ENCODE measurements at places on chromosomes 11 and 22. TPM values are rescaled to one million over a fixed set of nuclear protein-coding genes. Genes with fewer than 3 reads are reported as not detected.

GRCh38 chr11:20373147-20373546 lies 9.6 kb downstream of the HTATIP2 start:
- DNase-seq, result no peak
- H3K27ac ChIP-seq, result no peak overlapping the region
- H3K4me3 ChIP-seq, result no peak overlapping the region
- peaks cover 42% of the 10 kb centered on the region for H3K36me3 ChIP-seq
- H3K4me1 ChIP-seq, result peaks cover 15% of the 10 kb centered on the region

GRCh38 chr22:44297470-44298061 lies 15.2 kb downstream of the SHISAL1 start:
- H3K36me3 ChIP-seq, result no peaks in the 10 kb centered on the region
- no peak overlapping the region for H3K27ac ChIP-seq
- H3K4me1 ChIP-seq, result no peaks in the 10 kb centered on the region

DNA sequence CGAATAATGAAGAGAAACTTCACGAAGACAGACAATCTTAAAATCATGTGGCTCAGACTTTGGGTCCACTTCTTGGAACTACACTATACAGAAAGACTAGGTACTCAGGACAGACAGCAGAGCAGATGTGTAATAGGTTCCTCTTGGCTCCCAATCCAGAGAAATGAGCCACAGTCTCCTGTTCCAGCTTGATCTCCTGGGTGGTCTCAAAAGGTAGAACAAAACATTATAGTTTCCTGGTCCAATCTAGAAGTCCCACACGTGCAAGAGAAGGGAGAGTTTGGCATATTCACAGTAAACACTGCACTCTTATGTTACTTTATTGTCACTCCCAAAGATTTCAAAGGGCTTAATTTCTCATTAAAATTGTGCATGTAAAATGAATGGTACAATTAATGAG lies 134.5 kb upstream of the FIBIN start:
- no peak for DNase-seq
- H3K4me3 ChIP-seq, result no peak overlapping the region
- no peaks in the 10 kb centered on the region for H3K4me1 ChIP-seq
- no peak overlapping the region for H3K27ac ChIP-seq
- no peaks in the 10 kb centered on the region for H3K36me3 ChIP-seq

CELSR1 gene
- total RNA-seq, result 0.25 TPM

DNA sequence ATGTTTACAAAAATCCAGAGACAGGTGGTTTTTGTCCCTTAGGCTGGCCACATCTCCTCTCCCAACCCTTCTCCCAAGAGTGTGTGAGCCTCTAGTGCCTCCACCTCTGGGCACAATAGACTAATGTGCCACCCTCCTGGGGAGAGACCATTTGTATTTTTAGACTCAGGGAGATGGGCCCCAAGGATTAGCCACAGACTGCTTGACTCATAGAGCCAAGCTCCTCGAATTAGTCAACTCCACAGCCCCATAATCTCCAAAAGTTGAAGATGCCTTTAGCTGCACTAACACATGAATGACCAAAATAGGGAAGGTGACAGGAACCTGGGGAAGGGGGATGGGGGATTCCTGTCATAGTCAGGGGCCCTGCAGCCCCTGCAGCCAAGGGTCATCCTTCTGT lies 53.0 kb upstream of the LRRC32 start:
- peaks cover 16% of the 10 kb centered on the region for H3K27me3 ChIP-seq
- no peak overlapping the region for H3K4me3 ChIP-seq
- peaks cover 2% of the 10 kb centered on the region for H3K4me1 ChIP-seq

DNA sequence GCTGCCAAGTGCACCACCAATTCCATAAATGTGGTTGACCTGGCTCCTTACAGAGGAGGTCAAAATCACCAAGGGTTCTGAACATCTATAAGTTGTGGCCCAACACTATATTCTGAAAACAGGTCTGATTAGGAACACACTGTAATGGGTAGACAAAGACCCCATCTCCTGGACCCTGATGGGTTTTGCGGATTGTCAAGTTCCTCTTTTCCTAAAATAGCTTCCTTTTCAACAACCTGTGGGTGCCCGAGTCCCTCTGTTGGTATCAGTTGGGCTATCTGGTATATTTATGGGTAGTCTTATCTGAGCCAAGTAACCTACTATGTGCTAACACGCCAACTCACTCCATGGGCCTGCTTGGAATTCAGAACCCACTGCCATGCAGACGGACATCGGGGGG lies 9.9 kb upstream of the CACNG2 start:
- H3K27ac ChIP-seq, result no peak overlapping the region
- H3K4me1 ChIP-seq, result no peaks in the 10 kb centered on the region
- no peak for DNase-seq
- H3K4me3 ChIP-seq, result no peak overlapping the region

F2 gene
- not detected for total RNA-seq

TRIM64C gene
- total RNA-seq, result not detected

CCDC87 gene
- total RNA-seq, result 0.14 TPM

NRIP3 gene
- 2.2 TPM for total RNA-seq

DNA sequence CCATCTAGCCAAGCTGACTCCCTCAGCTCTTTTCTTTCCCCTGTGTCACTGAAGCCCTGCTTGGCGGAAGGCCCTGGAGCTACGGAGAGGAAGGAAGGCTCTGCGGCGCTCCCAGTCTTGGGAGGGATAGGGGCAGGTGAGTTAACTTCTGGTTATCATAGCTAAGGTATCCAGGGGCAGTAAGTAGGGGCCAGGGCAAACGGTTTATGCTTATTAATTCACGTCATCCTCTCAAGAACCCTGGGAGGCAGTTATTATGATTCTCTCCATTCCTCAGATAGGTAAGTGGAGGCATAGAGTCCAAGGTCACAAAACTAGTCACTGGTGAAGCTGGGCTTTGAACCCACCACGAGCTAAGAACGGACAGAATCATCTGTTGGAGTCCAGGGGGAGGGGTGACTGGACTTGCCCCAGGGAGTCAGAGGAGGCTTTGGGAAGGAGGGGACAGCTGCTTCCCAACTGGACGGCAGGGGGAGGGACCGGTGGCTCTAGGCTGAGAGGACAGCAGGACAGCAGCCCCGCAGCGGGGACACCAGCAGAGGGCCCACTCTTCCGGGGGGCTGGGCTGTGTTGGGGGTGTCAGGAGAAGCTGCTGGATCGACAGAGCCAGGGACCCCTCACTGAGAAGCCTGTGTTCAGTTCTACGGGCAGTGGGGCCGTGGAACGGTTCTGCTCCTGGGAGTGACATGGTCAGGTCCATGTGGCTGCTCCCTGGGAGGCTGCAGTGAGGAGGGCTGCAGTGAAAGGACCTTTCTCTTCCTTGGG lies 3.5 kb downstream of the BAIAP2L2 start:
- H3K27me3 ChIP-seq, result no peaks in the 10 kb centered on the region
- H3K4me3 ChIP-seq, result no peak overlapping the region
- H3K27ac ChIP-seq, result no peak overlapping the region
- DNase-seq, result no peak

DNA sequence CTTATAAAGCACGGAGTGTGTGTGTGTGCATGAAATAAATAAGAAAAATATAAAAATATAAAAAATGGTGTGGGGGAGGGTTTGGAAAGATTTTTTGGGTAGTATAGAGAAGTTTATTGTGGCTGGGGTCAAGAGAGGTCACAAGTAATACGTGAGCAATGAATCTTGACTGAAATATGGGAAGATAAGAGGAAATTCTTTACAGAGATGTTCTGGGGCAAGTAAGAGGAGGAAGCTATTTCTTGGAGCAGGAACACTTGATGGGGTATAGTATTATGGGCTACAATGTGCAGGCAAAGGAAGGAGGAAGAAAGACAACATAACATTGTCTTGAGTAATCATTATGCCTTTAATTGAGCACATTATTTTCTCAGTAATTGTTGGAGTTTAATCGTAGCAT lies 2.1 kb downstream of the HBD start:
- no peaks in the 10 kb centered on the region for H3K36me3 ChIP-seq
- no peak overlapping the region for H3K4me3 ChIP-seq
- H3K27me3 ChIP-seq, result peaks cover 3% of the 10 kb centered on the region
- DNase-seq, result no peak

PGA5 gene
- not detected for total RNA-seq

- no peaks in the 10 kb centered on the region for H3K36me3 ChIP-seq
- H3K27ac ChIP-seq, result no peak within 1 kb of the TSS
- H3K27me3 ChIP-seq, result peaks cover 3% of the 10 kb centered on the region
- no peak within 1 kb of the TSS for H3K4me3 ChIP-seq
- DNase-seq, result no peak
Measured at GRCh38 chr11:67674442-67674871, at the start of gene ALDH3B2. Gene ALDH3B2, minus strand, starts transcription at chr11:67674623. Its CDS starts 7,688 bp downstream, at chr11:67666935.

DNA sequence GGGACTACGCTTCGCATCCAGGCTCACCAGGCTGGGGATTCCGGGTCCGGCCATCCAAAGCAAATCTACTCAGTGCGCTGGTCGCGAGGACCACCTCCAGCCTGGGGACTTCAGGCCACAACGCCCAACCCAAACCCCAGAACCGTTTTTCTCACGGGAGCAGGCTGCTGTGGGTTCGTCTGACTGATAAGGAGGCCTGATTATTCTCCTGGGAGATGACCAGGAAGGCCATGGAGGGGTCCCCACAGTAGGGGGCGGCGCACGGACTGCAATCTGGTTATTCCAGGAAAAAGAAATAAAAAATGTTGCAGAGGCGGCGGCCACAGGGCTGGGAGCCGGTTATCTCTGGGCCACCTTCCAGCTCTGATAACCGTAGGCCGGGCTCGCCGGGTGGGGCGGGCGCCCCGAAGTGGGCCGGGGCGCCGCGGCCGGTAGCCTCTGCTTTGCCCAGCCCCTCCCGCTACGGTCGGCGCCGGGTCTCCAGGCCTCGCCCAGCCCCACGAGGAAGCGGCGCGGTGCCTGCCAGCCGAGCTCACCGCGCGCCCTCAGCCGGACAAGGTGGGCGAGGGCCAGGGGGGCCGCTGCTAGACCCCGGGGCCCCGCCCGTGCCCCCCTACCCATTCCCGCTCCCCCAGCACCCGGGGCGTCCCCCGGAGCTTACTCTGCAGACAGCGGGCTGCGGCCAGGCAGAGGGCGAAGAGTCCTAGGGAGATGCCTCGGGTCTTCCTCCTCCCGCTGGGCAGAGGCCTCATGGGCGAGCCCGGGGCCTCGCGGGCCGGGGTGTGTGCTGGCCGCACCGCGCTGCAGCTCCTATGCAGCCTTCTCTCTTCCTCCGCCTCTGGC lies 446 bp downstream of the VSTM5 start:
- no peaks in the 10 kb centered on the region for H3K36me3 ChIP-seq
- DNase-seq, result no peak
- H3K27me3 ChIP-seq, result peaks cover 15% of the 10 kb centered on the region
- H3K4me3 ChIP-seq, result no peak overlapping the region
- H3K27ac ChIP-seq, result no peak overlapping the region
